ENCODE measurements at places on chromosomes 1 and 21.

- no peak for DNase-seq
Measured at GRCh38 chr1:166789286-166789685, 50.0 kb upstream of the POGK start.

DNA sequence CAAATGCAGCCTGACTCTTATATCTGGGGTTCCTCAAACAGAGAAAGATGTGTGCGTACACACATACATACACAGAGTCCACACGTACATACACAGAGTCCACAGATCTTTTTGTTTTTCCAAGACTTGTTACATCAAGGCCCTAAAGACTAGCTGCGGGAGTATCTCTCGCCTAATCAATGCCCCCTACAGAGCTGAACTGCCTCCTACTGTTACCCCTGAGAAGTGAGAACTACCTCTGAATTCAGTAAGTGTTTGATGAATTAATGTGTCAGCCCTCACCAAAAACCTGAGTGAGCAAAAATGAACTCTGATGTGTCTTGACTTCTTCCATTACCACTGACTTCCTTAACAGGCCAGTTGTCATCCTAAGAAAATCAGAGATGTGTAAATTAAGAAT lies 351.2 kb downstream of the HHIPL2 start:
- no peak for DNase-seq

- DNase-seq: peak; percentile 15
Measured at GRCh38 chr1:56216218-56216617, 363.1 kb downstream of the PLPP3 start.

- peak; percentile 79 for DNase-seq
Measured at GRCh38 chr1:96966536-96967138, 245.1 kb downstream of the PTBP2 start.

DNA sequence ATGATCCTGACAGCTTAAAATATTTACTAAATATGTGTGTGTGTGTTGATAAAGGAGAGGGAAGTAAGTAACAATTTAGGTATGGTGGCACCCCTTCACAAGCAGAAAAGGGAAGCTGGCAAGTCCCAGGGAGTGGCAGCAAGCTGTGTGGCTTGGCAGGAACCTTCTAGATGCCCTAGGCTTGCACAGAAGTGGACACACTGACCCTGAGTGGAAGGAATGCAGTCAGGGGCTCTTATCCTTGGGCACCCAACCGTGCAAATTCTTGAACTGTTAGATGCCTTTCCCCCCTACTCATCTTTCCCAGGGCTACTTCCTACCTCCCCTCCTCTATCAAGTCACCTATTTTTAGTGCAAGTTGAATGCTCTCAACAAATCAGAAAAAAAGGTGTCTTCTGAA lies 18.9 kb downstream of the ACP6 start:
- DNase-seq: no peak

GRCh38 chr1:53420341-53420740 lies 38.9 kb upstream of the DMRTB1 start:
- peak; percentile 76 for DNase-seq

GRCh38 chr1:28845786-28846543 lies 34.0 kb downstream of the OPRD1 start:
- no peak for DNase-seq

DNA sequence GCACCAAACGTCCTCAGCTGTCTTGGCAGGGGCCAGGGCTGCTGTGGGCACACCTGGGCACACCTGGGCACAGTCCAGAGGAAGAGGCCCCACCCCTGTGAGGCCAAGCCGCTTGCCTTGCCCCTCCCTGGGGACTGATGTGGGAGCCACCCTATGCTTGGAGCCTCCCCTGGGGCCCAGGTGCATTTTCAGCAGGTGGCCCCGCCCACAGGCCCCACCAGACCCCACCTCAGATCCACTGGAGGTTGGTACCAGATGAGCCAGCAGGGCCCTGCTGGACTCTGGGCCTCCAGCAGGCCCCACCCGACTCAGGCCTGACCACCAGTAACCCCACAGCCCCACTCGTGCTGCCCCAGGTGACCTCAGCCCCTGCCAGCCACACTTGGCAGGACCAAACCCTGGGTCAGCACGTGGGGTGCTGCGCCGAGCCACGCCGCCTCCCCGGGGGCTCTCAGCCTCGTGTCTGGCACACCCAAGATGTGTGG lies 8.8 kb downstream of the SLC19A1 start:
- DNase-seq: no peak

DNA sequence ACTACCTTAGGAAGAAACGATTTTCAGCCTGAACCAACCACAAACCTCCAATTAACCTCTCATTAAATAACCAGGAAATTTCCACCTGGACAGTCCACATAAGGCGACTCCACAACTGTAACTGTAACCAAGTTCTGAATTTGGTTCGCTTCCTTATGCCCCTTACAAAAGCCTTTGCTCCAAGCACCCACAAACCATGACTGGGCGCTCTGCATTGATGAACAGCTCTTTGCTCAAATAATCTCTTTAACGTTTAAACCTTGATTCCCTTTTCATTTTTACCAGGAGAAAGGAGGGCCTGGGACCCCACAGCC lies 38.2 kb upstream of the ZNF124 start:
- no peak for DNase-seq

DNA sequence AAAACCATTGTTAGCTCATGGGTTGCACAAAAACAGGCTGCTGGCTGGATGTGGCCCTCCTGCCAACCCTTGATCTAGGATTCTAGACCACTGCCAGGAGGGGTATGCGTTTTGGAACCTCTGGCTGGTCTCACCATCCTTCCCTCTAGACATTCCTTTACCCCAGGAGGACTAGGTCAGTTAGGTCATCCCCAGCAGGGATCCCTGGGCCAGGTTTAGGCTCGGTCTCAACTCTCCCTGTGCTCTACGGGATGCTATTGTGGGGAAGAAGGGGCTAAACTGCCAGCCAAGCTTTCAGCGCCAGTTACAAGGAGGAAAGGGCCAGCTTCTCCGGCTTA lies 22.7 kb downstream of the SLC2A1 start:
- no peak for DNase-seq
